ENCODE measurements at places on chromosomes 2 and 18.

GRCh38 chr2:121450301-121450700 lies 80.4 kb upstream of the RNU4ATAC start:
- no peak for DNase-seq

DNA sequence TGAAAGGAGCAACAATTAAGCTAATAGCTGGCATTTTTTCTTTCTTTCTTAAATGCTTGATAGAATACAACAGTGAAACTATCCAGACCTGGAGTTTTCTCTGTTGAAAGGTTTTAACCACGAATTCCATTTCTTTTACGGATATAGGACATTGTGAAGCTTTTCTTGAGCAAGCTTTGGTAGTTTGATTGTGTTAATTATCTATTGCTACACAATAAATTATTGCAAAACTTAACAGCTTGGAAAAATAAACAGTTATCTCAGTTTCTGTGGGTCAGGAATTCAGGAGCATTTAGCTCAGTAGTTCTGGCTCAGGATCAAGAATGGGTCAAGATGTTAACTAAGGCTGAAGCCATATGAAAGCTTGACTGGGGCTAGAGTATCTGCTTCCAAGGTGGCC lies 11.7 kb downstream of the PHOSPHO2 start:
- DNase-seq, result no peak

DNA sequence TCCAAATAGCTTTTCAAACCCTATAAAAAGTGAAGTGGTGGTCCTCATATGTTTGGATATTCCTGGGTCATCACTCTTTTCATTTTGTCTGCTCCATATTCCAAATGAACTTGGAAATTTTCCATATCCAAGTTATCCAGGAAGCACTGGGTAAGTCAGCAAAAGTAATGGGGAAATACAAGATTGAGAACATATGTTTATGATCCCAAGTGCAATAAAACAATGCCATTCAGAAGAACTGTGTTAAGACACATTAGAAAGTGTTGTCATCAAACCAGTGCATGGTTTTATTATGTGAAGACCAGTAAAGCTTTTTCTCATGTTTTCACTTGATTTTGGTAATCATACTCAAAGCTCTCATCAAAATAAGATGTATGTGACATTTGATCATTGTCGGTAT lies 363.4 kb downstream of the RPRM start:
- DNase-seq, result no peak

- no peak for DNase-seq
These were observed 60.3 kb upstream of the GPC1 start for GRCh38 chr2:240375024-240375645.

DNA sequence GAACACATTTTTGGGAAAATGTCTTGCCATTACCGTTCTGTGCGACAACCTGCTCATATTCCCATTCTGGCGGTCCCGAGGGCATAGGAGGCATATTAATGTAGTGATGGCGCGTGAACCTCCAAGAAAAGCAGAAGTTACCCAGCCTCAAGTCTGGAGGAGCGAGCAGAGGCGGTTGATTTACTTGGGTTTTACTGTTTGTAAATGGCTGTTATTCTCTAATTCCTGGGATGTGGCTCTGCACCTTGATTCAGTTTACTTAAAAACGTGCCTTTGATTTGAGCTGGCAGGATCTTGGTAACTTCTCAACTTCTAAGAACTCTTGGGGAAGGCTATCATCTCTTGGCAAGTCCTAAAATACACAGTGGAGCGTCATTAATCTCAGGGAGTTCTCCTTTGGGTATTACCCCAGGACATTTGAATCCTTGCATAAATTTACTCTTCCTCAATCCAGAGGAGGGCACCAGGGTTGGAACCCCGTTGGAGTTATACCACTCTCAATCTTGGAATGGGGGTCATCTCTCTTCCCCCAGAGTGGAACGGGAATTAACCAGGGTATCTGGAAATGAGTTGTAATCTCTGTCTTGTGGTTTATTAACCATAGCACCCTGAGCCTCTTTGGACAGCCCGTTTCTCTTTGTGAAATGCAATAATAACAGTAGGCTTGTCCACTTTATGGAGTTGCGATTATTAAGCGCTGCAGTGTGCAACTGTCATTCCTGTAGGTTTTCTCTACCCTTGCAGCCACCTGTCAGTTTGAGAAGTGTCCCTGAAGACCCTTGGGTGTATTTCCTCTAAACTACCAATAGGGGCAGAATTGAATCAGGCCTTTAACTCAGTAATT lies 2.1 kb downstream of the HK2 start:
- DNase-seq, result no peak

- DNase-seq, result no peak
These were observed 80.8 kb downstream of the INPP5D start for GRCh38 chr2:233140978-233141377.

GRCh38 chr18:1244397-1245122 lies 339.9 kb downstream of the ADCYAP1 start:
- DNase-seq, result no peak

DNA sequence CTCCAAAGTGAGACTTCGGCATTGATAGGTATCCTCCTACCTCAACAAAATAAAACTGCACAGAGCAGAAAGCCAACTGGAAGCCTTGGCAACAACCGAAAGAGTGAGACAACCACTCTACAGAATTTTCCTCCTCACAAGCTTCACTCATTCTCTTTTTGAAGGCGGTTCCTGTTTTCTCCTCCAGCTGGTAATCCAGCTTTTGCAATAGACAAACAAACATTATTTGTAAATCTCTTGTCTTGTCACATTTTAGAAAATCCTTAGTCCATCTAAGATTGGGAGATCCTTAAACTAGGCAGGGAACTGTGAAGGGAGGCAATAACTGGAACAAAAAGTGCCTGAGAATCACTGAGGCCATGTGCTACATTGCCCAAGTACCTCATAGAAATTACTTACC lies 332.4 kb downstream of the BCL11A start:
- no peak for DNase-seq

DNA sequence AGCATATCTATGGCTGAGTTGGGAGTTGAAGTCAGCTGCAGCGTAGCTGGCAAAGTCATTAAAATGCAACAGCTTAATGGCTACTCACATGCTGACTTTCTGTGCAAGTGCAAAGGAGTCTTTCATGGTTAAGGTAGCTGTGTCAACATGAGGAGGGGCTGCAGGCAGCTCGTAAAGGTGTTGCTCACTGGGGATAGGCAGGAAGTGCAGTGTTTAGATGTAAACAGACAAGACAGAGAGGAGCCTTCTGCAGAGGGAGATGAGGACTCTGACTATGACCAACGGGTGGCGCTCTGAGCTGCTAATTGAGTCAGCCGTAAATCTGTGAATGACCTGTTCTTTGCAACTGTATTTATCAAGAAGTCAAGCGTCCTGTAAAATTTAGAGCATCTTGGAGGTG lies 22.3 kb upstream of the CAVIN2 start:
- DNase-seq, result no peak

DNA sequence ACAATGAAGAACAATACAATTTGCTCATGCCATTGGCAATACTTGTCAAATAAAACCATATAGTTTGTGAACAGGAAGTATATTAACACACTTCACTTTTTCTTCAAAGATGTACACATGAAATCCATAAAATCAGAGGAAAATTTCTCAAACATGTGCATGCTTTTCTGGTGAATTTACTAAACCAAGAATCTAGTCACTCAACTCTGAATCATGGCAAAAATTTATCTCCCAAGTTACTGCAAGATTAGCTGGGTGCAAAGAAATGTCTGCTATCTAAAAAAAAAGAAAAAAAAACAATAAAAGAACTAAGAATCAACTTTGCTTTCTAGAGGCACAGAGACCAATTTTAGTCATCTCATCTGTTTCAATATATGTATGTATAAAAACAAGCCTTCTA lies 419.2 kb downstream of the NR4A2 start:
- no peak for DNase-seq

DNA sequence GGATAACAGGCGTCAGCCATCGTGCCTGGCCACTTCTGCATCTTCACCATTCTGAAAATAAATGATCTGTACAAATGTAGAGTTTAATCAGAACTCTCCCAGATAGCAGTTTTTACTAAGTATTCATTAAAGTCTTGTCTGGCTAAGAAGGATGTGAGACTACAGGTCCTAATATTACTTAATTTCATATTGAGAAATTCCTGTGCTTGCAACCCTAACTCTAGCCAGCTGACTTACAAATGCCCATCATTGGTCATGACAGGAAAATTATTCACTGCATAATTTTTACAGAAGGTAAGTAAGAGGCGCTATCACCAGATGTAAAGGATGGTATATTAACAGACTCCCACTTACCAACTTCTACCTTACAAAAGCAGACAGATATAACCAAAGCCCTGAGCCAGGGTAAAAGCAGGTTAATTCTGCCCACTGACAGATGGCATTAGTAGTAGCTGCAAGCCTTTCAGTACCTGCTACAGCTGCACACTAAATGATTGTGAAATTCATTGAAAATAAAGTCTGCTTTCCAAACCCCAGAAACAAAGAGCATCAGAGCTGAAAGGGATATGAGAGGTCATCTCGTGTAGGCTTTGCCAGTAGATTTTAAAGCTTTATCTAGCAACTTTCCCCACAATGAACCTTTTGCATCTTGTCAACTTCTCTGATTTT lies 271.3 kb upstream of the STON1 start:
- DNase-seq, result no peak

DNA sequence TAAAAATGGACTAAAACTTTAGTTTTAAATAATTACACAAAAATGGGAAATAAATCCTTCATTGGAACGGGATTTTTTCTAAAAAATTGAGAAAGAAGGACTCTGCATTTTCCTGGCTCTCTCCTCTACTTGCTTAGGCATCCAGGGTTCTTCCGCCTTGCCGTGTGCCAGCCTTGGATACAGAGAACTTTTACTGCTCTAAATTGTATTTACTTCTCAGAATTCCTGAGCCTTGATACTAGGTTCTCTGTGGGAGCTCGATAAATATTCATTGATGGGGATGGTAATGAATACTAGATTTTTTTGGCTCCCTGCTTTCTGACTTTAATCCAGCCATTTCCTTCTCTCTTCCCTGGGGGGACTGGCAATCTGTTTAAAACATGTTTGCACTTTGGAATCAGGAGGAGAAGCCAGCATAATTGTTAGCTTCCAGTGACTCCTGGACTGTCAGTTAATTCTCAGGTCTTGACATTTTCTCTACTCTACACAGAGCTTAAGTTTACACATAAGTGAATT lies 746.1 kb upstream of the LRRTM1 start:
- DNase-seq, result no peak

DNA sequence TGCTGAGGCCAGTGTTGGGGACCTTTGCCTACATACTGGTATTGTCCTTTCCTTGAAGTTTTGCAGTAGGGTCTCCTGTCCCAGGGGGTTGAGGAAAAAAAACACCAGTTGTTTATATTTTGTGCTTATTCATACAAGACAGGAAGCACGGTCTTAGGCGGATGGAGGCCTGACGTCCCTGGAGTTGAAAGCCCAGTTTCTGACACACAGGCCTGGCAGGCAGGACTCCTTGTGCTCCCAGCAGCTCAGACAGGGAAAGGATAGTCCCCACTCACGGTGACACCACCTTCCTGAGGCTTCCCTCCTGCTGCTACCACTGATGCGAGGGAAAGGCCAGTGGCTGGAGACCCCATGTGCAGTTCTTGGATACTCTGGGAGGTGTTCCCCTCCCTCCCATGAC lies 15.5 kb upstream of the SP100 start:
- DNase-seq, result no peak

- no peak for DNase-seq
These were observed 289.4 kb downstream of the AGPS start for GRCh38 chr2:177682006-177682405.

DNA sequence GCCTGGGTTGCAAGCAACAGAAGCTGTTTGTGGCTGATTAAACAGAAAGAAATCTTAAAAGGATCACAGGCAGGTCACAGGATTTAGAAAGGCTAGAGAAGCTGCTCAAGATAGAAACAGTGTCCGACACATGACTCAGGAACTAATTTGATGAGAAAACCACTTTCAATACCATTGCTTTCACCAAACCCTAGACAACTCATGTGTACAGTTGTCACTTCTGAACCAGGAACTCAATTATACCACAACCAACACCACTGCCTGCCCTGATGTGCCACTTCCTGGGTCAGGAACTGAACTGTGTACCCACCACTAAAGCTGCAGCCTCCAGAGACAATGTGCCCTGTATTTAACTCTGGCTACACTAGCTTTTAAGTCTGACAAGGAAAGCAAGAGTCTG lies 56.0 kb downstream of the TMEM247 start:
- no peak for DNase-seq

Data from naive thymus-derived CD8-positive, alpha-beta T cell (primary cell).